ENCODE measurements at places on chromosomes 4 and X.

- DNase-seq, result no peak
Observed at GRCh38 chrX:23525531-23525930, 141.8 kb upstream of the PRDX4 start.

DNA sequence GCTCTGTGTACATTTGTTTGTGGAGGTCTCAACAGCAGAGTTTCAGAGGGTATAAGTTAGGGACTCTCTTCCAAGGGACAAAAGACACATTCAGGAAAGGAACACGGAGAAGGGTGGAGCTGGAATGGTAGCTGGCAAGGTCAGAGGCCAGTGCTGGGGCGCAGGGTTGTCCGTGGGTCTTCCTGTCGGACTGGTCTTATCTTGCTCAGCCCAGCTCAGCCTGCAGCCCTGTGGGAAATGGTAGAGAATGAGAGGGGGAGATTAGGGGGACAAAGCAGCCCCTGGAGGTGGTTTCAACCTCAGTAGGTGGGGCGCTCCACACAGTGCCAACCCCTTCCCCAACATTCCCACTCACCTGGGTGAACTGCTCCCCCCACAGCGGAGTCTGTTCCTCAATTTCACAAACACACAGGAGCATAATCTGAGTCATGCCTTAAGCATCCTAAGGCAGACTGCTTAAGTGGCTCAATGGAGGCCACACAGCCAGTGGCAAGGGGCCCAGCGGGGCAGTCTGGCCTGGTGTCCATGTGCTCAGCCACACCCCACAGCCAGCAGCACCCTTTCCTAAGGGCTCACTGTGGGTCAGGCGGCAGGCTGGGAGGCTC, 6.9 kb upstream of the HDAC6 start:
- no peak for DNase-seq

DNA sequence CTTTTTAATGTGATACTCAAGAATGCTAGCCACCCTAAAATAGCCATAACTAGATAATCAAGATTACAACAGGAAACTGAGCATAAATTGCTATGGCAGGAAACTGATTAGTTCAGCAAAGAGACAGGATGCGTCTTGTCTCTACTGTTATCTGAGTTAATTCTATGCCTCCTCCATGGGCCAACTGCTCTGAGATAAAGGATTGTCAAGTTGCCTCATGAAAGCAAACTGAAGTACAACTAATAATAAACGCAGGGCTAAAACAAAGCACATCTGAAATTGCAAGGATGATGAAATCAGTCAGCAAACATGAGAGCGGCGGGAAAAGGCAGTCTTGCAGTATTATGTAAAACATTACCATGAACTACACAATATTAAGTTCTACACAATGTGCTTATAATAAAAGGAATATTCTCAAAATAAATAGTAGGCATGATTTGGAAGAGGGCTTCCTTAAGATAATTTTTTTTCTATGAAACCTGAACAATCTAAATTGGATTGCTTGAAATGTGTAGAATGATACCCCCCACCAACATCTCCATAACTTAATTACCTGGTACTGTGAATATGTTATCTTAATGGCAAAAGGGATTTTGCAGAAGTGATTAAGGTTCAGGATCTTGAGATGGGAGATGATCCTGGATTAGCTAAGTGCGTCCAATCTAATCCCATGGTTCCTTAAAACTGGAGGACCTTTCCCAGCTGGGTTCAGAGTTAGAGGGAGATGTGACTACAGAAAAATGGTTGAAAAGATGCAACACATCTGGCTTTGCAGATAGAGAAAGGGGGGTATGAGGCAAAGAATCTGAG, 65.9 kb downstream of the ANTXR2 start:
- no peak for DNase-seq

GRCh38 chr4:111781611-111782010, 363.6 kb upstream of the FAM241A start:
- no peak for DNase-seq

- DNase-seq, result no peak
Observed at GRCh38 chr4:74407891-74408290, 37.0 kb upstream of the AREG start.

DNA sequence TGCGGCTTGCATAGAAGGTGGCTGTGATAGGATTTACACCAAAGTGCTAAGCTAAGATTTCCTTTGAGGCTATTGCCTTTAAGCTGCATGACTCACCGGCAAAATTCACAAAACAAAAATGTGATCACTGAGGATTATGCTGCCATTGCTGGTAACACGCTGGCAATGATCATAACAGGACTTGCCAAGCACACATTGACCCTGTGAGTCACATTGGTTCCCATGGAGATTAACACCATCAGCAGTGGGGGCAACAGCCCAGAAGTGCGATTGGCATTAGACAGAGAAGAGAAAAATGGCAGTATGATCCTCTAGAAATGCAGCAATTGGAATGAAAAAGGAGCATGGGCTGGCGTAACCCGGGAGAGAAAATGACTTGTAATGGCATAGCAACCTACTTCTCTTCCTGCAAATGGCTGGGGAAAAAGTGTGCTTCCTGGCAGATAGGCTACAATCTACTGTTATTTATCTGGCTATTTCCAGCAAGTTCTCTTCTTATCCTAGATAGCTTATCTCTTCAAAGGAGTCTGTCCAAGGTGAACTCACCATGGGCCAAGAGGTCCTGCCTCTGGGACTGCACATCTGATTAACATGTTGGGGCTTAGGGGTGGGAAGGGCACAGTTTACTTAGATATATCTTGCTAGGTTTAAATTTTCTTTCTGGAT, 314.2 kb upstream of the IGFBP7 start:
- DNase-seq, result no peak

DNA sequence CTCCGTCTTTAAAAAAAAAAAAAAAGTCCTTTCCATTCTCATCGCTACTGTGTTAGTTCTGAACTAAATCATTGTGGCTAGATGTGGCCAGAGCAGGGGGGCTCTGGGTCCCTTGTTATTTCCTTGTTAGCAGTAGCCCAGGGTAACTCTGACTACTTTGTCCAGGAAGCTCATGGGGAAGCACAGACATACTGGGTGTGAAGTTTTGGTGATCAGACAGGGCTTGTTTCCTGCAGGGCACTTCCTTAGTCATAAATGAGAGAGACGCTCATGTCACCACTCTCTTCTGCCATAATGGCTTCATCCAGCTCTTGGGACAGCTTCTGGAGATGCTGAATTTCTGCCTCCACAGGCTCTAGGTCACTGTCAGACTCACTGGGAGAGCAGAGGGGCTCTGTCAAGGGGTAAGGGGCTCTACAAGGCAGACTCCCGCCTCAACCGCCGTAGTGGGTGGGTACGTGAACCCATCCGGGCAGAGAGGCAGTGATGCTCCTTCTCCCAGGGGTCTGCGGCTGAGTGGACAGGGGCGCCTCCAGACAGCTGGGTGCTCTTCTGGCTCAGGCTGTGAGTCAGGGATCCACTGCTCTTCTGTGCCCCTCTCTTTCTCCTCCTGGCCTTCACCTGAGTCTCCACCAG, 12.9 kb downstream of the STIM2 start:
- DNase-seq, result no peak

- DNase-seq, result no peak
Observed at GRCh38 chr4:118113220-118113619, 78.9 kb downstream of the NDST3 start.

- DNase-seq, result no peak
Observed at GRCh38 chr4:46506876-46507275, 116.9 kb upstream of the GABRA2 start.

DNA sequence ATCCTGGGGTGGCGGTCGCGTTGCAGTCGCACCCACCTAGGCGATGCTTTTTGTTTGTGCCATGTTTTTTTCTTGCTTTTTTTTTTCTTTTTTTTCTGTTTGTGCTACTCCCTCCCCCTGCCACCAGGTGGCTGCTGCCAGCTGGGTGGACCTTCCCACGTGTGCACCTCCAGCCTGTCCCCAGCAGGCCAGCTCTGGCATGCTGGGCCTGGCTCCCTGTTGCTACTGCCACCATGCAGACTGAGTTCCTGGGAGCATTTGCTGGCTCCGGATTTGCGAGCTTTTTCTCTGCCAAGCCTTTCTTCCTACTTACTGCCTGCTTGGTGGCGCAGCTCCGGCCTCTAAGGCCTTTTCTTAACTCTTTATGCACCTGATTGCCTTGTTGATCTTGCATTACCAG, 161.2 kb upstream of the WDFY3 start:
- DNase-seq, result peak; percentile 48

- DNase-seq, result no peak
Observed at GRCh38 chr4:145307763-145308430, 127.5 kb upstream of the OTUD4 start.

GRCh38 chr4:10716163-10716562, 31.6 kb upstream of the CLNK start:
- DNase-seq, result no peak

- DNase-seq, result no peak
Observed at GRCh38 chr4:109939190-109939589, 26.5 kb downstream of the EGF start.

DNA sequence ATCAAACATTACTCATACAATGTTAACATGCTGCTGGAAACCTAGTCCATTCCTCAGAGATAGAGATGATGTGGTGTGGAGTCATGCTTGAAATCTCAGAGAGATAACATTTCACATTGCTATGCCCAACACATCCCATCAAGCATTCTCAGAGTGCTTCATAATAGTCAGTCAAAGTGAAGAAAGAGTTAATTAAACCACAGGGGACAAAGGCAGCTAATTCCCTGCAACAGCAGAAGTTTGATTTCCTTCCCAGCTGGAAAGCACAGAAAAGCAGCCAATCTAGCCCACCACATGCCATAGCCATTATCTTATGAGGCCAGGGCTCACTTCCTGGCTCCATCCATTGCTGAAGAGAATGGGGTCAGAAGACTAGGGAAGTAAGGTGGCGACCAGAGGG, 8.9 kb downstream of the KDR start:
- DNase-seq, result no peak

- DNase-seq, result no peak
Observed at GRCh38 chr4:139760567-139760966, 94.9 kb downstream of the MGST2 start.

DNA sequence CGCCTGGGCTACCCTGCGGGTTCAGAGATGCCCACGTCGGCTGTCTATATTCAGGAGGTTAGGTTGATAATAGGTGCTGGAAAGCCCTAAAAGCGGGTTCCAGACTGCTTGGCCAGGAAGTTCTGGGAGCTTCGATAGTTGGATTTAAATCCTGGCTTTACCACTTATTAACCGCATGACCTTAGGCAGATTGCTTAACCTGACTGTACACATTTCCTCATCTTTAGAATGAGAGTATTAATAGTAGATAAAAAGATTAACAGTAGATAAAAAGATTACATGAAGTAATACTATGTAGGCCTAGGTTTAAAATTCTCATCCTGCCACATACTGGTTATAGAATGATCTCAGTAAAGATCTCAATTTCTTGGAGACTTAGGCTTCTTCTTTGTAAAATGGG, 75.0 kb upstream of the ESX1 start:
- no peak for DNase-seq

DNA sequence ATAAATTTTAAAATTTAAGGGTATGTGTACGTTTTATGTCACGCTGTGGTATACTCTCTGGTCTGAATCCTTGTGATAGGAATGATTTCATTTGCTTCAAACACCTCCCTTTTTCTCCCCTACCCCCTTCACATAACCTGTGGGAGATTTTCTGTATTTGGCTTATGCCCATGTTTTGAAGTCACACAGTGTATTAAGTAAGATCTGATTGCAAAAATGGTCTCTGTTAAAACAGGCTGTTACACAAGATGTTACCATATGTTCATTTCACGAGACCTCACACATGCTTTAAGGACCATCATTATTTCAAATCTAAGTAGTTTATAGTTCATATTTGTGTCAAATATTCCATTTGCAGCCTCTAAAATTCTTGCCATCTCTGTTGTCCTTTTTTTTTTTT, 63.5 kb downstream of the TMEM131L start:
- no peak for DNase-seq

GRCh38 chr4:7335344-7336066, 99.2 kb downstream of the PSAPL1 start:
- peak; percentile 56 for DNase-seq

GRCh38 chr4:635851-636627, 10.7 kb downstream of the PDE6B start:
- no peak for DNase-seq

- DNase-seq, result no peak
Observed at GRCh38 chr4:122959981-122960610, 37.7 kb upstream of the NUDT6 start.

DNA sequence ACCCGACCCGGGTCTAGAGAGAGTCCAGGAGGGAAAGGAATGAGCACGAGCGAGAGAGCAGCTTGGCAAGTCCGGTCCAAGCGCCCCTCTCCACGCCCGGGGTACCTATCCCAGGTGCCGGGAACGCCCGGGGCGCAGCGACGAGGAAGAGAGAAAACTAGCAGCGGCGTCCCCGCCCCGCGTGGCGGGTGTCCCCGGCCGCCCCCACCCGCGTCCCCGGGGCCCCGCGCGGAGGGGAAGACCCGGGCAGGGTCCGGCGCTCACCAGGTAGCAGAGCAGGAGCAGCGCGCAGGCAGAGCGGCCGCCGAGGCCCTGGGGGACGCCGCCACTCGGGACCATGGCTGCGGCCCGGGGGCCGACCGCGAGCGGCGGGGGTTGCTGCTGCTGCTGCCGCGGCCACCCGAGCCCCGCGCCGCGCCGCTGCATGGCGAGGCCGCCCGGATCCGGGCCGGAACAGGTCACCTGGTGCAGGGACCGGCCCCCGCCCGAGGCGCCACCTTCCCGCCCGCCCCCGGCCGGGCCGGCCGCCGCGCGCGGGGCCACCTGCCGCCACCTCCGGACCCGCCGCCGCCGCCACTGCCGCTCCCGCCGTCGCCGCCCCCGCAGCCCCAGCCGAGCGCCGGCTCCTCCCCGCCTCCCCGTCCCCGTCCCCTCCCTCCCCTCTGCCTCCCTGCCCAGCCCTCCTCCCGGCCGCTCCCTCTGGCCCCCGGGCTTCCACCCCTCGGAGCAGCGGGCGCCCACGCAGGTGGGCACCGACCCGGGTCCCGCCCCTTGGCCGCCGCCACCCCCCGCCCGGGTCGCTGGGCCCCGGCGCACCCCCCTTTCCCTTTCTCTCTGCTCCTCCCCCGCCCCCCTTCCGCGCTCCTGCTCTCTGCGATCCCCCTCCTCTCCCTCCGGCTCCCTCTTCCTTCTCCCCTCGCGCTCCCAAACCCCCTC, at the start of gene SEL1L3:
SEL1L3 (minus strand) TSS at position 578 of the 936 bp plus-strand sequence; CDS start at position 426, 152 bp downstream.
- DNase-seq, result peak; percentile 38

DNA sequence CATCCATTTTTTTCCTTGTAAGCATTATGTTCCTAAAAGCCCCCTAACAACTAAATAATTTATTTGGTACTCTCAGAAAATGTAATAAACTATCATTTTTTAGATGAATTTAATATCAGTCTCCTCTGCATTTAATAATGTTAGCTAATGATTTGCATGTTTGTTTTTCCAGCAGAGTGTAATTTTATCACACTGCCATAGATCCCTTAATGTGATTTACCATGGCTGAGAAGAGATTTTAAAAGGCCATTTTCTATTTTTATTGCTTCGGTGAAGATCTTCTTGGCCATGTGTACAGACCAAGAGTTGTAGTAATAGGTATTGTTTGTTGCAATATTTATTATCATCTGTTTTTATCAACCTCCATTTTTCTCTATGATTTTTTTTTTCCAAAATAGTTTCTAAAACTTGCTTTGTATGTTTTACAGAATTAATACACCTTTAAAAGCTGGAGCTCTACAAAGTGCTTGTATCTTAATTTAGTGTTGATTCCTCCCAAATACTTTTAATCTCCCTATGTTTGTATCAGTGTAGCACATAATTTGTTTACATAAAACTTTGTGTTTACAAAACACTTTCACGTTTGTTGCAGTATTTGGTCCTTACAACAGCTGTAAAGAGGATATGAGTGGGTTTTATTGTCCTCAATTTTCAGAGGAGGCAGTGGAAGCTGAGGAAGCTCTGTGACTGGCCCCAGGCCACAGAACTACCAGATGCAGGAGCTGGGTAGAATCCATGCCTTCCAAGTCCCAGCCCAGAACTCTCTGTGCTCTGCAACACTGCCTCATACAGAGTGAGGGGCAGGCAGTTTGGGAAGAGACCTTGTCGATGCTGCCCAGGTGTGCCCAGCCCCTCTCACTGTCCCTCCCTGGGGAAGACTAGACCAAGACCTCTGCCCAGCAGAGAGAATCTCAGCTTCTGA, 58.1 kb downstream of the FAM114A1 start:
- DNase-seq, result no peak
